Effector CD8-positive, alpha-beta T cell (primary cell): ENCODE measurements at places on chromosomes 1 and 21.
A peak's percentile ranks its signal among the peaks of the same experiment; 100 is the strongest.

GRCh38 chr1:114135786-114136185 is 17.9 kb downstream of the SYT6 start:
- DNase-seq, result no peak

GRCh38 chr1:114831276-114831994 is 23.2 kb upstream of the SYCP1 start:
- no peak for DNase-seq

GRCh38 chr1:209045331-209046057 is 538.0 kb upstream of the CAMK1G start:
- DNase-seq, result no peak

GRCh38 chr1:2250721-2251281 is 22.7 kb downstream of the SKI start:
- no peak for DNase-seq

DNA sequence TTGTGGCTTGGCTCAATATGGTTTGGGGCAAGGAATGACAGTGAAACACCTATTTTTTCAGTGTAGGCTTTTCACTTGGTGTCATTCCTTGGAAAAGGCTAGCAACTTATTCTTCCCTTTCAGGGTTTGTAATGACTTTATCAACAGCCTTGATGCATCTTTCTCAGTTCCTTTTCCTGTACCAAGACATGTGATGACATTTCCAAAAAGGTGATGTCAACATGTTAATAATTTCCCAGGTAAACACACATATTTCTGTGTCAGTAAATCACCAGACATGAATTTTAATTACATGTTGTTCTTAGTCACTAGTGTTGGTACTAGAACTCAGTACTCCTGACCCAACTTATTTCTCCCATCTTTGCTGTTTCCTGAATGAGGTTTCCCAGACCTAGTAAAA is 37.8 kb upstream of the RRP15 start:
- no peak for DNase-seq

GRCh38 chr1:21468599-21468998 is 28.7 kb downstream of the NBPF3 start:
- DNase-seq, result no peak

DNA sequence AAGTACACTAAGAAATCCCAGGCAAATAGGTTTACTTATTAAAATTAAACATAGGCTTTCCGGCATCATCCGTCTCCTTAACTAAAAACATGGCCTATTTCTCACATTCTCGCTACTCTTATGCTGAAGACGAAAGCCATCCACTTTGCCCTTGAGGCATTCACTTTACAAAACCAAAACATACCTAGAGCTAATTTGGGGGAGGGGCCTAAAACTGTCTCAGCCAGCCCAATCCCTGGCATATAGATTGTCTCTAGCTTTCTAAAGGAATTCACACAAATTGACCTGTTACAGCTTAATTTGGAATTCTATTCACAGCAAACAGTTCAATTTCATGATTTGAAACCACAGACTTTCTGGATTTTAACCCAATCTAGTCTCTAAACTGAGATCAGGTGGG is 34.8 kb downstream of the SLC35D1 start:
- DNase-seq, result no peak

GRCh38 chr1:3064296-3064850 is 4.6 kb upstream of the PRDM16 start:
- no peak for DNase-seq

- DNase-seq, result no peak
Observed at GRCh38 chr1:16615253-16616252, 2.2 kb upstream of the NBPF1 start.

- no peak for DNase-seq
Observed at GRCh38 chr1:40762144-40762923, 21.3 kb upstream of the KCNQ4 start.

- no peak for DNase-seq
Observed at GRCh38 chr21:45417256-45417950, 12.4 kb downstream of the COL18A1 start.

- DNase-seq, result no peak
Observed at GRCh38 chr1:218620956-218621355, 275.8 kb downstream of the TGFB2 start.

- no peak for DNase-seq
Observed at GRCh38 chr1:26538480-26539412, 9.2 kb downstream of the RPS6KA1 start.

DNA sequence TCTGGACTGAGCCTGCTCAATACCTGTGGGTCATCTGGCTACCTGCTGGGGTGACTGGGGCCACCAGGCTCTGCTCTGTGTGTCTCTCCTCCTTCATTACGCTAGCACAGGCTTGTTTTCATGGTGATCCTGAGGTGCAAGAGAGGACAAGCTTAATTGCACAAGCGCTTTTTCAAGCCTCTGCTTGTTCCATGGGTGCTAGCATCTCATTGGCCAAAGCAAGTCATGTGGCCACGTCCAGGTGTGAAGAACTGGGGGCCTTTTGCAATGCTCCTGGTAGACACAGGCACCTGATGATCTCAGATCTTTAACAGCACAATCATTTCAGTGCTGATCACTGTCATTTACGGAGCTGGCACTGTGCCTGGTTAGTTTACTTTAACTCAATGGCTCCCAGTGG is 114.6 kb downstream of the KAZN start:
- no peak for DNase-seq

- DNase-seq, result no peak
Observed at GRCh38 chr1:118185084-118185832, at the start of gene SPAG17. TSS of gene SPAG17 (minus strand) at chr1:118185228. CDS start at chr1:118185157, 71 bp downstream.

- no peak for DNase-seq
Observed at GRCh38 chr1:221887758-221888157, 145.9 kb upstream of the DUSP10 start.

DNA sequence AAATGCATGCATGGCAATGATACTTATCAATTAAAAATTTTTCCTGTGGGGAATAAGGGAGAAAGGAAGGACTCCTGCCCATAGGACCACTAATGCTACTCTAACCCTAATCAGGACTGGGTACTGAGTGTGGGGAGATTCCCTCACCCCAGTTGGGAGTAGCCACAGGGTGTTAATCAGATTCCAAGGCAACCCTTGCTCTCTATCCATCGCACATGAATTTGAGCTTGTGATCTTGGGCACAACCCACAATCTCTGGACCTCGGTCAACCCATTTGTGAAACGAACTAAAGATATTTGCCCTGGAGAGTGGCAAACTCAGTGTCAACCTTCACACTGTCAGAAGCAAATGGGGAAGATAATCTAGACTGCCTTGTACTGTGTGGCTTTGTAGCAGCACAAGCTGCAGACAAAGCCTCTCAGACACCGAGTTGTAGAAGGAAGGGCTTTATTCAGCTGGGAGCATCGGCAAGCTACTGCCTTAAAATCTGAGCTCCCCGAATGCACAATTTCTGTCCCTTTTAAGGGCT is 69.5 kb downstream of the SERINC2 start:
- DNase-seq, result no peak

- no peak for DNase-seq
Observed at GRCh38 chr21:33128538-33128937, 58.6 kb downstream of the OLIG1 start.

DNA sequence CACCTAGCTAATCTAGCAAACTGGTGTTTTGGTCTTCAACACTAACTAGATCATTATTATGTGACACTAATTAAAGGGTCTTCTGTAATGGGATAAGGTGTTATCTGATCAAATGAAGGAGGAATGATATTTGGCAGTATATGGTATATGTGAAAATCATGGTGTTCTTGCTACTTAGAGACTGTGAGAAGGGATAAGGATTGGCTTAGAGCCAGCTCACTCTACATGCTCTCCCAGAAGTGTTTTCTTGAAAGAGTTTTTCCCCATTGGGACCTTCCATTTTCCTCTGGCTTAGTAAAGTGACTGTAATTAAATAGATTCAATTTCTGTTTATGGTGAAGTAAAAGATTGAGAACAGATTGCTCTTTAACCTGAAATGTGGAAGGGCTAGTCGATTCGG is 71.2 kb upstream of the RGL1 start:
- no peak for DNase-seq

- DNase-seq, result no peak
Observed at GRCh38 chr1:116175611-116176010, 64.4 kb downstream of the MAB21L3 start.

DNA sequence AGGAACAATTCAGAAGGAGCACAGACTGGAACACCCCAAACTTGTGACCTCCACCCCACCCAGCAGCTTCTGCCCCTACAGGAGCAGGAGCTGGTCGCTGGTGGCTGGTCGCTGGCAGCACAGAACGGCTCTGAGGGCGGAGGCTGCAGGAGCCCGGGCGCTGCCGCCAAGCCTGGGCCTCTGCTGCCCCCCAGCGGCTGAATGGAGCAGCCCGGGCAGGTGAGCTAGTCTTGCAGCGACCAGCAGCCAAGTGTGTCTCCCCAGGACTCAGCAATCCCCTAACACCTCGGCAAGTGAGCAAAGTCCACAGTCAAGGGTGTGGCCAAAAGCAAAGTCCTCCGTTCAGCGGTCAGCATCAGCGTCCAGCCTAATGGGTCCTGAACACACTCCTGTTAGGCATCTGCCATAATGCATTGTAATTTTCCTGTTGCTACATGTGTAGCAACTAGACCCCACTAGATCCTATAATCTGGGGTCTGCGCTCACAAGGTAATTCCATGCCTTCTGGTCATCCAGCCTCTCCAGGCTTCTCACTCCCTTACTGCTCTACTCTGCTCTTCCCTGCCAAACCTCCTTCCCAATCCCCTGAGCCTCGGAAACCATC is 12.1 kb upstream of the GJB5 start:
- peak; percentile 53 for DNase-seq

DNA sequence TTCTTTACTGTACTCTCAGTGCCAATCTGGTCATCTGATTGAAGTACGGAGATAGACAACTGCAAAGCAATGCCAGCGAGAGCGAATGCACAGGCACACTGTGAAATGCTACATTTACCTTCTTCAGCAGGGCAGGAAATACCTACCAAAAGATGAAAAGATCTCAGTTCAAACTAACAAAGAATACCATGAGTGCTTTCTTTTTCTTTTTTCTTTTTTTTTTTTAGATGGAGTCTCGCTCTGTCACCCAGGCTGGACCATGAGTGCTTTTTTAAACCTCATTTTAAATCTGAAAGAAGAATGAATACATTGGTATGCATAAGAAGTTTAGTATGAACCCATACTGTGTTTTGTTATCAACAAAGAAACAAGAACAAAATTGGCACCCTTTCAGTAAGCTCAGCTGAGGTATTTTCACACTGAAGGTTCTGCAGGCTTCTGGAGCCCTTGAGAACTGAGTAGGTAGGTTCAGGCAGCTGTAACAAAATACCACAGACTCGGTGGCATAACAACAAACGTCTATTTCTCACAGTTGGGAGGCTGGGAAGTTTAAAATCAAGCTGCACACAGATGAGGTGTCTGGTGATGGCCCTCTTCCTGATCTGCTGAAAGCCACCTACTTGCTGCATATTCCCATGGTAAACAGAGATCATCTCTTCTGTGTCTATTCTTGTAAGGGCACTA is 1.7 kb upstream of the CHI3L2 start:
- no peak for DNase-seq

- DNase-seq, result no peak
Observed at GRCh38 chr1:212669102-212669501, 30.5 kb downstream of the BATF3 start.

GRCh38 chr1:48493970-48494769 is 22.2 kb upstream of the SPATA6 start:
- DNase-seq, result no peak

GRCh38 chr1:62196086-62196690 is 1.5 kb downstream of the L1TD1 start:
- no peak for DNase-seq

- DNase-seq, result peak; percentile 27
Observed at GRCh38 chr21:31509194-31510017, 150.1 kb upstream of the SOD1 start.

DNA sequence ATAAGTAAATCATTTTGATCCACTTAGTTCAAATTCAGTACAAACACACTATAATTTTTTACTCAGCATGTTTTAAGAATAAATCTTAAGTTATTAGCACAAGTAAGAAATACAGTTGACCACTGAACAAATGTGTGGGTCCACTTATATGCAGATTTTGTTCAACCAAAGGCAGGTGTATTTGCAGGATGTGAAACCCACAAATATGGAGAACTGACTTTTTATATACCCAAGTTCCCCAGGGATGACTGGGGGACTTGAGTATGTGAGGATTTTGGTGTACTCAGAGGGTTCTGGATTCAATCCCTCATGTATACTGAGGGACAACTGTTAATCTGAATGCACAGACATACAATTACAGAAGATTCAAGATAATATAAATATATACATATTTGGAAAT is 25.7 kb upstream of the ERICH3 start:
- DNase-seq, result no peak

DNA sequence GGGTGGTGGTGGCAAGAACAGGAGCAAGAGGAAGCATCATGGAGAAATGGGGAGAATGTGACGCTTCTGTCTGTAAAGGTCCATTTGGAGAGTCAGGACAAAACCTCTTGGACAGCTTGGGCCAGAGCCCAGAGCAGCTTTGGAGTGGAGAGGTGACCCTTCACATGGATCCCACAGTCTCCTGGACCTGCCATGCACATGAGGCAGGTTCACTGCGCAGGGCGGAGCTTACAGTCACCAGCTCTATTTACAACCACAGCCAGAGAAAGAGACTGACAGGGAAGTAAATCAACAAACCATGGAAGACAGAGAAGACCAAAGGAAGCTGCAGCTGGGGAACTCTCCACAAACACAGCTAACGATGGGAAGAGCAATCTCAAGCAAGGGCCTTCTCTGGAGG is 828 bp upstream of the RGS8 start:
- DNase-seq, result no peak

DNA sequence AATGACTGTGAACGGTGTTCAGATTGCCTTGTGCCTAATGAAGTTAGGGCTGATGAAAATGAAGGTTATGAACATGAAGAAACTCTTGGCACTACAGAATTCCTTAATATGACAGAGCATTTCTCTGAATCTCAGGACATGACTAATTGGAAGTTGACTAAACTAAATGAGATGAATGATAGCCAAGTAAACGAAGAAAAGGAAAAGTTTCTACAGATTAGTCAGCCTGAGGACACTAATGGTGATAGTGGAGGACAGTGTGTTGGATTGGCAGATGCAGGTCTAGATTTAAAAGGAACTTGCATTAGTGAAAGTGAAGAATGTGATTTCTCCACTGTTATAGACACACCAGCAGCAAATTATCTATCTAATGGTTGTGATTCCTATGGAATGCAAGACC is 96.6 kb downstream of the ZFYVE9 start:
- DNase-seq, result no peak

- DNase-seq, result no peak
Observed at GRCh38 chr1:57860931-57861565, 437.2 kb upstream of the DAB1 start.

- DNase-seq, result no peak
Observed at GRCh38 chr21:26212220-26212619, 41.6 kb upstream of the APP start.

DNA sequence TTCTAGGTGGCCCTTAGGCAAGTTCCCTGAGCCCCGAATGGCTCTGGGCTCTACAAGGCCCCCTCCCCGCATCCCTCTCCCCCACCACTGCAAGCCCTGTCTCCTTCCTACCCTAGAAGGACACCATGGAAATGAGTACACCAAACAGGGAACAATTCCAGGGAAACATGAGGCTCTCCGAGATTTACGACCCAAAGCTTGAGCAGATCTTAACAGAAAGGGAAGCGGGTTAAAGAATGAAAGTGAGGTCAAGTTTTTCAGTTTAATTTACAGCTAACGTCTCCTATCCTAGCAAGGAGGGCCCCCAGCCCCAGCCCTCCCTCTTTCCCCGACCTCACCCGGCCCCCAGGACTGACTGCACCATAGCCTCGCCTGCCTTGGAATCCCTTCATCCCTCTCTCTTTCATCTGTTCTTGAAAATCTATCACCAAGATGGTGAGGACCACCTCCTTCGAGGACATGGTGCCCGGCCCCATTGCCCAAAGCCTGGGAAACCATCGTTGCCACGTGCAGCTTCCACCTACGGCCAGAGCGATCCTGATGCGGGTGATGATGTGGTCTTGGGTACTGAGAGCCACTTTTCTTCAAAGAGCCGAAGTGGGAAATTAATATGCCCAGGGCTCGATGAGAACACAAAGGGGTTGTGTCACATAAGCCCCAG is 30.5 kb downstream of the SIM2 start:
- no peak for DNase-seq
